Thoracic aorta endothelial cell (primary cell): ENCODE measurements at places on chromosomes 6 and 20. TPM values are rescaled to one million over a fixed set of nuclear protein-coding genes. Genes with fewer than 3 reads are reported as not detected.

PRL gene
- not detected in 2 replicates for total RNA-seq

MTO1 gene
- total RNA-seq = 38.2 and 41.8 TPM in 2 replicates

CST9 gene
- not detected in 2 replicates for total RNA-seq

ME1 gene
- total RNA-seq = 28.5 and 48.2 TPM in 2 replicates

PROKR2 gene
- total RNA-seq = not detected in 2 replicates
